Stimulated activated CD4-positive, alpha-beta T cell treated with anti-CD3 and anti-CD28 coated beads, Interleukin-2, amount 100 ng/mL, for 24 hours (primary cell): ENCODE measurements at places on chromosomes 3 and 15.

DNA sequence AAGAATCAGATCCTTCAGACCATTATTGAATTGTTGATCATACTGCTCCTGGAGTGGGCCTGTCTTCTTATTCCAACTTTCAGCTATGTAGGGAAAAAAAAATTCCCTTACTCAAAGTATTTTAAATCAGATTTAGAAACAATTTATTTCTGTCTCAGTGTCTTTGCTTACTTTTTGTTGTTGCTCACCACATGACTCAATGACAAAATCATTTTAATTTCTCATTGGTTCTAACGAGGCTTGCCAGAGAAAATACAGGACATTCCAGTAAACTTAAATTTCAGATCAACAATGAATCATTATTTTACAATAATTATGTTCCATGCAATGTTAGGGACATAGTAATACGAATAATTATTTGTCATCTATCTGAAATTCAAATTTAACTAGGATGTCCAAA, 748.5 kb upstream of the CBLB start:
- no peak for DNase-seq

GRCh38 chr3:13745636-13746035, 134.2 kb downstream of the WNT7A start:
- DNase-seq = no peak

DNA sequence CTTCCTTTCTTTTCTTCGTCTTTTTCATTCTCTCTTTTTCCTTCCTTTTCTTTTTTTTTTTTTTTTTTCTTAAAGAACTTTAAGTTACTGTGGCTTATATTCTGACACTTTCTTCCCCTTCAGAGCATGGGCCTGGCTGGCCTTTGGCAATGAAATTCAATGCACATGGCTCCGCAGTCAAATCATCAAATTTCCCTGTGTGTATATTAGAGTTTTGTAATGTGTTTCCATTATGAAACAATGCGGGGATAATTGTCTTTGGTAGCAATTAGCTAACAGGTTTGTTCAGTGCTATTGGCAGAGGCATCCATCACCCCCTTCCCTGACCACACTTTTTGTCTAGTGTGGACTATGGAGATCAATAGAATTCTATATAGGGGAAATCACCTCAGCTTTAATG, 80.5 kb downstream of the CDIN1 start:
- no peak for DNase-seq

DNA sequence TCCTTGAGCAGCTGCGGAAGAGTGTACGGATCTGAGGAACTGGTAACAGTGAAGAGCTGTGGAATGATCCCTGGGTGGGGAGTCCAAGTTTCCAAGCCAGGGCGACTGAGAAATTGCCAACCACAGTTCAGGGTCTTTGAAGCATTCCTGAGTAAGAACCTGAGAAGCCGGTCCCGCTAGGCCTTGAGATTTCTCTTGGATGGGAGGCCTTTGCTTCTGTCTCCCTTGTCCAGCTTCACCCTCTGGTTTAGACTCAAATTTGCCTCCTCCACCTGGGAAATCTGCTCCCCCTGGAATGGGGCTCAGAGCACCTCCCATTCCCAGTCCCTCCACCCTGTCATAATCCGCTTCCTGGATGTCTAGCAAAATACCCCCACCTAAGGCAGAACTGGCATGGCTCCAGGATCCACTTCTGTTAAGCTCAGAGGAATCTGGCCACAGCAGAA, 127.7 kb upstream of the DLG1 start:
- no peak for DNase-seq

- no peak for DNase-seq
Observed at GRCh38 chr3:52498137-52499054, 3.3 kb downstream of the STAB1 start.

GRCh38 chr15:32838338-32838737, 120.5 kb downstream of the GREM1 start:
- DNase-seq = no peak

DNA sequence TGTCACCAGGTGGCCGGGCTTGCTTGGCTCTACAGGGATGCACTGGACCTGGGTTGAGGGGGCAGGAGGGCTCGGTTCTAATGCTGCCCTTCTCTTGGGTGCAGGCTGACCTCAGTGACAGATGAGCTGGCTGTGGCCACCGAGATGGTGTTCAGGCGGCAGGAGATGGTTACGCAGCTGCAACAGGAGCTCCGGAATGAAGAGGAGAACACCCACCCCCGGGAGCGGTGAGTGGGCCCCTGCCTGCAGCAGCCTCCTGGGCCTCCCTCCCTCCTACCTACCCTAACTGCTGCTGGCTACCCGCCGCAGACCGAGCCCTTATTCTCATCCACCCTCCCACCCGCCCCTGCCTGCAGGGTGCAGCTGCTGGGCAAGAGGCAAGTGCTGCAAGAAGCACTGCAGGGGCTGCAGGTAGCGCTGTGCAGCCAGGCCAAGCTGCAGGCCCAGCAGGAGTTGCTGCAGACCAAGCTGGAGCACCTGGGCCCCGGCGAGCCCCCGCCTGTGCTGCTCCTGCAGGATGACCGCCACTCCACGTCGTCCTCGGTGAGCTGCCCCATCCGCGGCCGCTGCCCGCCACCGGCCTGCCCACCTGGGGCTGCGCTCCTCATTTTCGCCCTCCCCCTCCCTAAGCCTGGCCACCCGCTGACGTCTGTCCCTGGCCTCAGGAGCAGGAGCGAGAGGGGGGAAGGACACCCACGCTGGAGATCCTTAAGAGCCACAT, 5.6 kb downstream of the FES start:
- DNase-seq = no peak

- DNase-seq = no peak
Observed at GRCh38 chr15:66906668-66907614, 158.5 kb upstream of the SMAD3 start.

DNA sequence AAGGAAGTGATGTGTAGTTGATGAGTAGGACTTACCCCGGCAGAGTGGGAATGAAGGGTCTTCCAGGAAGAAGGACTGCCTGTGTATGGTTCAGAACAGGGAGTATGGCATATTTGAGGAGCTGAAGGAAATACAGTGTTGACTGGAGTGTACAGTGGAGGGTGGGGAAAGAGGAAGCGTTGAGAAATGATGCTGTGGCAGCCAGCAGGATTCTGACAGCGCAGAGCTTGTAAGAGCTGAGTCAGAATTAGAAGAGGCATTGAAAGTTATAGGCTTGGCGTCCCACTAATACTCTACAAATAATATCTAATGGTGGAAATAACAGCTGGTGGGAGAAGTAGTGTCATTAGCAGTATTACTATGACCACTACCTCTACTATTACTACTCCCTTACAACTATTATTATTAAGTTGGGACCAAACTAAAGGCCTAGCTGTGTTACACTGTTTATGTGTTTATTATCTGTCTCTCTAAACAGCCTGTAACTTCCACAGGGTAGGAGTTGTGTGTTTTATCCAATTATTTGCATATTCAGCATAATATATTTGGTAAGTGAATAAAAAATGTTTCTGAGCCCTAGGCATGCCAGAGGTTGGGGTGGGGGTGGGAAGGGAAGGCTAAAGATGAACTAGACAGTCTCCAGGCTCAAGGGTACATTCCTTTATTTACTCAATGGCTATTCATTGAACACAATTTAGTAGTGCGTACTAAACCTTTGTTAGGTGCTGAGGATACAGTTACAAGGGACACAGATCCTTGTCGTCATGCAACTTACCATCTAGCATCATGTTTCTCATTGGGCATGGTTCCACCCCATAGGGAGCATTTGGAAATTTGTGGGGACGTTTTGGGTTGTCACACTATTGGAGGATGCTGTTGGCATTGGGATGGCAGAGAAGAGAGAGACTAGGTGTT, 428.8 kb upstream of the ONECUT1 start:
- no peak for DNase-seq
